ENCODE measurements at places on chromosomes 6 and 20.

DNA sequence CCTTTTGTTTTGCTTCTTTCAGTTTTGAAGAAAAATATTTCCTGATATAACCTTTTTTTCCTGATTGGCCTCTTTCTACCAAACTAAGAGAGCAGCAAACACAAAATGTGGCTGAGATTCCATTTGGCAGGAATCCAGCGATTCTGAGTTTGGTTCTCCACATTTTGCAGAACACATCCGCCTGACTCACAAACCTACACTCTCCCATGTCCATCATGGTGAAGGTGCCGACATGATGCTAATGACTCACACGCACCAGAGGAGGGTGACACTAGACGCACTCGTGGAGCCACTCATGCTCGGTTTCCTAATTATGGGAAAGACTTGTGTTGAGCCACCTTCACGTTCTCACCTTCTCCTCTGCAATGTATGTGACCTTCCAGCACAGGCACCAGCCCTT is 45.9 kb upstream of the DUSP22 start:
- DNase-seq = no peak

- DNase-seq = no peak
Observed at GRCh38 chr20:2051946-2052345, 49.7 kb upstream of the STK35 start.

DNA sequence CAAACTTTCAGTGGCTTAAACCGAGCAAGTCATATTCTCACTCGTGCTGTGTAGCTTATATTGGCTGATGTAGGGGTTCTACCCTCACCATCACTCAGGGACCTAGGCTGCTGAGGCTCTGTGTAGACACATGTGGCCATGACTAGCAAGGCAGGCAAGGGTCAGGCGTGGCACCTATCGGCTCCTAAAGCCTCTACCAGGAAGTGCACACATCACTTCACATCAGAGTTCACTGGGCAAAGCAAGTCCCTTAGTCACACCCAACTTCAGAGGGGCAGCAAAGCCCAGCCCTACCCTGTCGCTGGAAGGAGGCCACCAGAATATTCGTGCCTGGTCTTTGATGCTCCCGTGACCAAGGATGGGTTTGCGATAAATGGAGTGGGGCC is 42.9 kb downstream of the PPP1R14C start:
- DNase-seq = no peak

GRCh38 chr6:14092838-14093789 is 24.5 kb upstream of the CD83 start:
- DNase-seq = no peak

Data from CD4-positive, alpha-beta T cell treated with Interleukin-12 subunit alpha and Interleukin-12 subunit beta, for 1 hour (primary cell).